Keratinocyte (primary cell): ENCODE measurements at places on chromosomes 16 and 17.
A peak's percentile ranks its signal among the peaks of the same experiment; 100 is the strongest.

GRCh38 chr16:50402298-50402895 lies 33.6 kb upstream of the BRD7 start:
- DNase-seq = no peak
- no peaks in the 10 kb centered on the region for H3K27me3 ChIP-seq
- H3K4me1 ChIP-seq = peaks cover 4% of the 10 kb centered on the region
- no peak overlapping the region for H3K27ac ChIP-seq
- H3K36me3 ChIP-seq = no peaks in the 10 kb centered on the region

DNA sequence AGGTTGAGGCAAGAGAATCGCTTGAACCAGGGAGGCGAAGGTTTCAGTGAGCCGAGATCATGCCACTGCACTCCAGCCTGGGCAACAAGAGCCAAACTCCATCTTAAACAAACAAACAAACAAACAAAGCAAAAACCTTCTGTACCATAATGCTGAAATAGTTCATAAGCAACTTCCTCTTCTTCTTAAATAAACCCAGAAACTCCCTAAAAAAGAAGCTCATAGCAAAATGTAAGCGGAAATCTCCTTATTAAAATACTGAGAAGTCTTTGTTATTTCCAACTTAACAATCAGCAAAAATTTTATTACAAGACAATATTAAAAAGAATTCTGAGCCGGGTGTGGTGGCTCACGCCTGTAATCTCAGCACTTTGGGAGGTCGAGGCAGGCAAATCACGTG lies 82.8 kb downstream of the FBXL20 start:
- H3K36me3 ChIP-seq = no peaks in the 10 kb centered on the region
- H3K4me1 ChIP-seq = no peaks in the 10 kb centered on the region
- no peak overlapping the region for H3K27ac ChIP-seq
- H3K4me3 ChIP-seq = no peak overlapping the region
- no peak for DNase-seq

DNA sequence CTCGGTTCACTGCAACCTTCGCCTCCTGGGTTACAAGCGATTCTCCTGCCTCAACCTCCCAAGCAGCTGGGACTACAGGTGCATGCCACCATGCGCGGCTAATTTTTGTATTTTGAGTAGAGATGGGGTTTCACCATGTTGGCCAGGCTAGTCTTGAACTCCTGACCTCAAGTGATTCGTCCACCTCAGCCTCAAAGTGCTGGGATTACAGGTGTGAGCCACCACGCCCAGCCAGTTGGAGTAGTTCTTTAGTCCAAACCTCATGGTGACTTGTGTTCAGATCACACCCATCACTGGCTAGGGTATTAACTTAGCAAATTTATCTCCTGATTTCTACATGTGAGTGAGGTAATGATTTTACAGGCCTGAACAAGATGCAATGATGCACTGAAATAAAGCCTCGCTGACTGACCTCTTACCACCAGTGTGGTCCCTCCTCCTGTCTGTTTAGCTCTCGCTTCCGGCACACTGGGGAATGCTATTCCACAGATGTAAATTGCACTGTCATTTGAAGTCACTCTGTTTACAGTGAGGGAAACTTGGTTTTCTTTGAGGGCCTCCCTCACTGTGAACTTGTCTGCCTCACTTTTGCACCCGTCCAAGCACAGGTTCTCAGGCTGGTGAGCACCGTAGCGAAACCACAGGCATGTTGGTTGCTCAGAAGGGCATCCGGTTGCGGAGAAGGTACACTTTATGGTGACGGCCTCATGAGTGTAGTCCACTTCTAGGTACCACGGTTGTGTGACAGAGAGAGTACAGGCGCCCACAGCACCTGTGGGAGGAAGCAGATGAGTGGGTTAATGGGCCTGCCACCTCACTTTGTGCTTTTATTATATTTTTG lies 5.5 kb downstream of the IGSF6 start:
- peaks cover 1% of the 10 kb centered on the region for H3K4me1 ChIP-seq
- no peaks in the 10 kb centered on the region for H3K27me3 ChIP-seq
- H3K27ac ChIP-seq = no peak overlapping the region
- DNase-seq = no peak
- peaks cover 5% of the 10 kb centered on the region for H3K36me3 ChIP-seq
- no peak overlapping the region for H3K4me3 ChIP-seq

DNA sequence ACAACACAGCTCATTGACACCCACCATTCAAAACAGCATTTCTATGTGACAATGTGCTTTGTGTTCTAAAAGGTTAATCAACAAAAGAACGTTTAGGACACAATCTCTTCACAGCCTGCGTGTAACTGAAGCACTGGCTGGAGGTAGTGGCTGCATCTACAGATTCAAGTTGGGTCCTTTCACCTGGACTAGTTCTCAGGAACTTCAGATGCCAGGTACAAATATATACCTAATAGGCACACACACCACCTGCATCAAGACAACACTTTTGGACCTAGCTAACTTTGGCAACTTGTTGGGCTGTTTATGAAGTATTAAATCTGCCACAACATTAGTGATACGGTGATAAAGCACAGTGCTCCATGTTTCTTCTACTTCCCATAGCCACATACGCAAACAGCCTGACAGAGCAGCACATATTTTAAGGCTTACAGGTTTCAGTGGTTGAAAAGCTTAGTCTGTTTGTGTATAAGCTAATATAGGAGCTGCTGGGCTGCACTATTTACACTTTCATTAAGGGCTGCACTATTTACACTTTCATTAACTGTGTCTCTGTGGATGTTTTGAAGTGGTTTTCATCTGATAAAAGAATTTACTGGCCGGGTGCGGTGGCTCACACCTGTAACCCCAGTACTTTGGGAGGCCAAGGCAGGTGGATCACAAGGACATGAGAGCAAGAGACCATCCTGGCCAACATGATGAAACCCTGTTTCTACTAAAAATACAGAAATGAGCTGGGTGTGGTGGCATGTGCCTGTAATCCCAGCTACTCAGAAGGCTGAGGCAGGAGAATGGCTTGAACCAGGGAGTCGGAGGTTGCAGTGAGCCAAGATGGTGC lies 132.6 kb downstream of the PARN start:
- no peak overlapping the region for H3K4me3 ChIP-seq
- H3K27me3 ChIP-seq = no peaks in the 10 kb centered on the region
- no peak for DNase-seq
- H3K36me3 ChIP-seq = peaks cover 2% of the 10 kb centered on the region
- peak overlapping the region; percentile 32 for H3K27ac ChIP-seq
- H3K4me1 ChIP-seq = peaks cover 50% of the 10 kb centered on the region

DNA sequence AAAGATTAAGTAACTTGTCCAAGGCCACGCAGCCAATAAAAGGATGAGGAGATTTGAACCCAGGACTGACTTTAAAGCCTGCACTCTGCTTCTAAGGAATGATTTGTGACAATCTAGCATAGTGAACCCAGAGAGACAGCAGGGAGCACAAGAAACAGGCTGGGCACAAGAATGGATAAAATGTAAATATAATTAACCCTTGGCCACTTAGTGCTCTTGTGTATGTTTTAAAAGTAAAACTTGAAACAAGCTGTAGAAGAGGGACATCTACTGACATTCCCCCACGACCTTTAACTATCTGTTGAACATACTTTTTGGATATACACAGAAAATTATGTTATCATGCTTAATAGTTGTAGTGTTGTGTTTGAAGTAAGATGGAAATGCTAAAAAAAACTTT lies 141.9 kb upstream of the PMFBP1 start:
- no peak overlapping the region for H3K27ac ChIP-seq
- H3K4me1 ChIP-seq = no peaks in the 10 kb centered on the region
- H3K27me3 ChIP-seq = no peaks in the 10 kb centered on the region
- no peak overlapping the region for H3K4me3 ChIP-seq
- no peaks in the 10 kb centered on the region for H3K36me3 ChIP-seq

DNA sequence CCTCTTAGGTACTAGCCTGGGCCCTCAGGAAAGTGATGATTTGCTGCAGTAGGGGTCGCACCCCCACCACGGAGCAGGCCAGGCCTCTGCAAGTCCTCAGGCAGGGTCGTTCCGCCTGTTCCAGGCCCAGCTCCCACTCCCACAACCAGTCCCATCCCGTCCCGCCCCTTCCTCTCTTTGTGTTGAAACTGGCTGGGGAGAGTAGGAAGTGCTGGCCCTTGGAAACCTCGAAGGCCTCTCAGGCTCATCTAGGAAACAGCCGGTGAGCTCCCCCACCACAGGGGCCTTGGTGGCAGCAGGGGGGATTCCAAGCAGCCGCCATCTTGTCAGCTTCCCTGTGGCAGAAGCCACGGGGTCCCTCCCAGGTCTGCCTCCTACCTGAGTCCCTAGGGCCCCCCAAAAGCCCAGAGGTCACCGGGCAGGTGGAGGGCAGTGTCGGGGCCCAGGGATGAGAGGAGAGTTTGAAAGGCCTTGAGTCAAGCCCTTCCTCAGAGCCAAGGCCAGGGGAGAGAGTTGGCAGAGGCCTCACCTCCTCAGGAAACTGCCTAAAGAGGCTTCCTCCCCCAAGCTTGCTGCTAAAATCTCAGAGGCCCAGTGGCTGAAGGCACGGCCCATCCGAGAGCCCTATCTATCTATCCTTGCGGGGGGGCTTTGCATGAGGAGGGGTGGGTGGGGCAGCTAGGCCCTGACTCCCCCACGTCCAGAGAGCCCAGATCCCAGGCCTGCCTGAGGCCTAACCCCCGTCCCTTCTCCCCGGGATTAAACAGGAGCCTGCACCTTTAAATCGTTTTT lies 22.2 kb downstream of the MMP15 start:
- no peaks in the 10 kb centered on the region for H3K27me3 ChIP-seq
- DNase-seq = no peak
- H3K27ac ChIP-seq = no peak overlapping the region
- H3K4me3 ChIP-seq = no peak overlapping the region

DNA sequence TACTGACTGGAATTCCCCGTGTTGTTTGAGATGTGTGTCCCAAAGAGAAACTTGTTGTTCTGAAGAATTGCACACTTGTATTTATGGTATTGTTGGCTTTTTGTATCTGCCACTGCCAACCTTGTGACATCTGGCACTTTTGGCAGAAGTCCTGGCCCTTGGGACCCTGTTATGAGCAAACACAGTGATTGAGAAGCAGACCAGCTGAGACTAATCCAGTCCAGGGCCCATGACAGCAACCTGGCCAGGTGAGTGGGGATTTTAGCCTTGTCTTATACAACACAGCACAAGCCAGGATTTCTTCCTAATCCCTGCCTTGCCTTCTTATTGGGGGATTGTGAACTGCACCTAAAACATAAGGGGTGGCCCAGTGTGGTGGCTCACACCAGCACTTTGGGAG lies 80.0 kb downstream of the NTN1 start:
- H3K36me3 ChIP-seq = no peaks in the 10 kb centered on the region
- no peaks in the 10 kb centered on the region for H3K27me3 ChIP-seq
- H3K4me3 ChIP-seq = no peak overlapping the region
- H3K27ac ChIP-seq = no peak overlapping the region

- peak overlapping the region; percentile 31 for H3K4me3 ChIP-seq
- DNase-seq = no peak
- H3K27ac ChIP-seq = peak overlapping the region; percentile 73
- no peaks in the 10 kb centered on the region for H3K36me3 ChIP-seq
Observed at GRCh38 chr17:48024149-48025039, 13.2 kb downstream of the COPZ2 start.

GRCh38 chr17:9205520-9206409 lies 184.5 kb downstream of the NTN1 start:
- H3K4me3 ChIP-seq = no peak overlapping the region
- no peak overlapping the region for H3K27ac ChIP-seq
- no peak for DNase-seq
- no peaks in the 10 kb centered on the region for H3K27me3 ChIP-seq
- no peaks in the 10 kb centered on the region for H3K4me1 ChIP-seq

GRCh38 chr17:19614900-19615299 lies 33.7 kb upstream of the ALDH3A2 start:
- no peak overlapping the region for H3K27ac ChIP-seq
- no peaks in the 10 kb centered on the region for H3K4me1 ChIP-seq
- no peaks in the 10 kb centered on the region for H3K27me3 ChIP-seq

DNA sequence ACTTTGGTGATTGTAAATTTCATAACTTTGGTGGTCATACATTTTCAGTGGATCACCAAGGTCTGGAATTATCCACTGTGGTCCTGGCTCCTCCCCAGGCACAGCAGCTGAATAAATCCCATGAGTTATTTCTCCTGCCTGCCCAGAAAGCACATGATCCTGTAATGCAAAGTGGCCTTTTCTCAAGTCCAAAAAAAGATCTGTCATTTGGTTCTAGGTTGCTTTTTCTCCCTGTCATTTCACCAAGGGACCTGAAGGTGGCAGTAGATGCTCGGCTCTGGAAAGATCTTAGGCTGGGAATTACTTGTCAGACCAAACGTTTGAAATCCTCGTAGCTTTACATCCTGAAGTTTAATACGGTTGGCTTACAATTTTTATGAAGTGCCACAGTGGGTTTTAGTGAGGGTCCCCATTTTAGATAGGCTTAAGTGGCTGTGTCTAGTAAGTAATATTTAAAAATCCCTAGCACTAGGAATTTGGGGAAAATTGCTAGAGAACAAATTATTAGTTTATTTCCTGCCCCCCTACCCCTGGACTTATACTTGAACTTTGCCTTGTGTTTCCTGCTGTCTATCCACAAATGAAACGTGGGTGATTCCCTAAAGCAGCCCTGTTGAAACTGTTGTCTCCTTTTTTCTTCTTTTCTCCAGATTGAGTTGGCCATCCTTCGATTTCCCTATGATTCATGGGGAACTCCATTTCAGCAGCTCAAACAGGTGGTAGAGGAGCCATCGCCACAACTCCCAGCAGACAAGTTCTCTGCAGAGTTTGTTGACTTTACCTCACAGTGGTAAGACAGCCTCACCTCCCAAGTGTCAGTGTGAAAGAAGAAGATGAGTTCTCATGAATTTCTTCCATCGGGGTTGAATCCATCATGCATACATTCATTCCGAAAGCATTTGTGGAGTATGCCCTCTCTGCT lies 111.7 kb downstream of the MAP2K6 start:
- no peak overlapping the region for H3K27ac ChIP-seq
- no peak overlapping the region for H3K4me3 ChIP-seq
- H3K36me3 ChIP-seq = no peaks in the 10 kb centered on the region
- no peaks in the 10 kb centered on the region for H3K27me3 ChIP-seq

DNA sequence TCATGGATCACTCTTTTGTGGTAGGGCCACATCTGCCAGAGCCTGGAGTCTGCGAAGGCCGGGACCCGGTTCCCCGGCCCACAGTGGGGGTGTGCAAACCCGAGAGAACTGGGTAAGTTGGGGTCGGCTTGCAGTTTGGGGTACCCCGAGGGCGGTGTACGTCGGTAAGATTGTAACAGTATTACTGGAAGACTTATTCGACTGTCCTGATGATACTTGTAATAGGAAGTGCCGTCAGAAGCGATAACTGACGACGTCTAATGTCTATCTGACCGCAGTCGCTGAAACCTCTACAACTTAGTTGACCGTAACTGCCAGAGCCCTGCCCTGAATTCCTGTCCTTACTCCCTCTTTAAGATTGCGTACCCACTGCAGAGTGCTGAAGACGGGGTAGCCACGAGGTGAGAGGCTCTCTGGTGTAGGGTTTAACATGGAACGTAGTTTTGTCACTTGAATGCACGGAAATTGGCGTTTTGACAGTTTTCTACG lies 24.0 kb downstream of the TRPV2 start:
- no peaks in the 10 kb centered on the region for H3K27me3 ChIP-seq
- H3K36me3 ChIP-seq = peaks cover 46% of the 10 kb centered on the region

GRCh38 chr16:89600956-89601355 lies 12.5 kb upstream of the DPEP1 start:
- no peak overlapping the region for H3K27ac ChIP-seq
- peaks cover 37% of the 10 kb centered on the region for H3K4me1 ChIP-seq
- no peak overlapping the region for H3K4me3 ChIP-seq
- H3K27me3 ChIP-seq = peaks cover 8% of the 10 kb centered on the region
- DNase-seq = no peak

GRCh38 chr17:13601776-13602551 lies at the start of gene HS3ST3A1:
HS3ST3A1 (minus strand) TSS chr17:13601929; CDS start chr17:13601129, 800 bp downstream.
- no peak within 1 kb of the TSS for H3K27ac ChIP-seq
- H3K4me1 ChIP-seq = no peaks in the 10 kb centered on the region
- no peaks in the 10 kb centered on the region for H3K36me3 ChIP-seq
- peak within 1 kb of the TSS; percentile 41 for H3K4me3 ChIP-seq
- no peak for DNase-seq

GRCh38 chr16:56228476-56228875 lies 37.2 kb downstream of the GNAO1 start:
- H3K27me3 ChIP-seq = peaks cover 6% of the 10 kb centered on the region
- no peak overlapping the region for H3K27ac ChIP-seq
- H3K4me3 ChIP-seq = no peak overlapping the region
